Psoas muscle (tissue), 8 donors: ENCODE measurements at places on chromosomes 11 and 22. TPM values are rescaled to one million over a fixed set of nuclear protein-coding genes. Genes with fewer than 3 reads are reported as not detected.

Gene KRTAP5-11
- polyA plus RNA-seq: not detected

Gene QSER1
- 2.4 TPM for polyA plus RNA-seq

Gene OR6A2
- polyA plus RNA-seq: not detected

Gene FGF4
- polyA plus RNA-seq: not detected

Gene SAC3D1
- 12.9 TPM for polyA plus RNA-seq

Gene MMP13
- not detected for polyA plus RNA-seq

Gene RNF214
- 12.4 TPM for polyA plus RNA-seq
